ENCODE measurements at places on chromosomes 1 and 21.

GRCh38 chr1:207164086-207164485 is 60.1 kb downstream of the C4BPA start:
- no peak for DNase-seq

GRCh38 chr1:119114786-119115185 is 25.7 kb downstream of the WARS2 start:
- DNase-seq: no peak

- DNase-seq: no peak
These were observed 90.0 kb downstream of the GLUL start for GRCh38 chr1:182301467-182302198.

GRCh38 chr1:69524015-69524414 is 43.7 kb upstream of the LRRC7 start:
- no peak for DNase-seq

DNA sequence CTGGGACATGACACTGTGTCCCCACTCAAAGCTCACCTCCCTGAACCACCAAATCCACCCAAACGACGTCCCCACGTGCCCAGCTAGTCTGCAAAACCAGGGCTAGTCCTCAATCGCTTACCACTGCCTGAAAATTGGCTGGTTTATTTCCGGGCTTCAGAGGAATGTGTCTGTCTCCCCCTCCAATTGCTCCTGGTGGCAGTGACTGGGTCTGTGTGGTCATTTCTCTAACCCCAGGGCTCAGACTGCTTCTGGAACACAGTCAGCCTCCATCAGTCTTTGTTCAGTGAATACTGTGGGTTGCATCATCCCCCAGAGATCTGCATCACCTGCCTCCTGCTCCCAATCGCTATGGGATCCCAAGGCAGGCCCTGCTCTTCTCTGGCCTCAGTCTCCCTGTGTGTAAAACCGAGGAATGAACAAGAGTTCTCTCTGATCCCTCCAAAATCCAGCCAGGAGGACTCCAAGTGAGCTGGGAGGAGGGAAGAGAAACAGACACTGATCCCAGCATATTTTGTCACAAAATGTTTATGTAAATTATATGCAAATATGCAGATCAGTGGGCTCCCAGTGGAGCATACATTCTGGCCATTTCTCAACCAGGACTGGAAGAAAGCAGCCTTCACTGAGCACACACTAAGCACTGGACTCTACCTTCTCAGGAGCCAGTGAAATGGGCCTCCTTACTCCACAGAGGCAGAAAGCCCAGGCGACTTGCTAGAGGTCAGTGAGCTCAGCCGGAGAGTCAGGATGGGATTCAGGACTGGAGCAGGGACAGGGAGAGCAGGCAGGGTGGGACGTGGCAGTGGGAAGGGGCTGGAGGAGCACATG is 20.9 kb downstream of the SDC3 start:
- peak; percentile 68 for DNase-seq

DNA sequence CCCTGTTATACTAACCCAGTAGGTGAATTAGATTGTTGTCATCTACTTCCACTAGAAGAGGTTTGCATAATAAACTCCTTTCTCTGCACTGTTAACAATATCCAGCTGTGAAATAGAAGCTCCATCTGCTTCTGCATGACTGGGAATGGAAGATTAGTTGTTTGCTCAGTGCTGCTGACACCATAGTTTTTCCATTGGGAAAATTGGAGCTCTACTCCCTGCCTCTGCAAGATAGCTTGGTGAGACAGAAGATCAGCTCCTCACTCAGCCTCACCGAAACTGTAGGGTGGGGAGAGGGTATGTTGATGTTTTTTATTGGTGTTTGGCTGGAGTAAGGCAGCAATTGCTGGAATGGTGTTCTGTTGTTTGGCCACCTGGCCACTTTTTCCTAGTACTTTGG is 331.6 kb upstream of the ADAMTS5 start:
- no peak for DNase-seq

DNA sequence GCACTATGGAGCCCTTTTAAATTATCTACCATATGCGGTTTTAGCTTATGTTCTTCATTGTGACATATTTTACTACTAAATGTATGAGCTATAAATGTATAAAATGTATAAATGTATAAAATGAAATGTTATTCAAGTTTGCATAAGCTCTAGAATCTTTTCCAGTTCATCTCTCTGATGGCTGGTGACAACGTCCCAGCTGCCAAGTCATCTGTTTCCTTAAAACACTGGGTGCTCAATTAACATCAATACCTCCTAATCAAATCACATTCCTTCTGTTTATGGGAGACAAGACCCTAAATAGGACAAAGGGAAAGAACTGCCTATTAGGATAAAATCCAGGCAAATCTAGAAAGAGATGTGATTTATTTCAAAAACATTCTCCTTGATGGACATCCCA is 22.9 kb downstream of the DSTYK start:
- DNase-seq: no peak

DNA sequence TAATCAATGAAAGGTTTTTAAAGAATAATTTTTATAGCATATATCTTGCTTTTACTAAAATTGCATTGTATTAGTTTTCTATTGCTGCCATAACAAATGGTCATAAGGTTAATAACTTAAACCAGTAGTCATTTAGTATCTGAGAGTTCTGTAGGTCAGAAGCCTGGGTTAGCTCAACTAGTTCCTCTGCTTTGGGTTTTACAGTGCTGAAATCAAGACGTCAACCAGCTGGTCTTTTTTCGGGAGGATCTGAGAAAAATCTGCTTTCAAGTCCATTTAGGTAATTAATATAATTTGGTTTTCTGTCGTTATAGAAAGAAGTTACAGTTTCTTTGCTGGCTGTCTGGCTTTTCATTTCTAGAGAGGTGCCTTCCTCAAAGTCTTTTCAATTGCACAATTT is 577.7 kb downstream of the MRPL39 start:
- DNase-seq: no peak

GRCh38 chr1:53739109-53739681 is at the start of gene GLIS1:
GLIS1 (minus strand) TSS chr1:53739164; CDS start chr1:53738064, 1,100 bp downstream.
- DNase-seq: peak; percentile 99

Data from hepatic stellate cell (primary cell).